NCI-H1092 treated with DMSO at 0.1 percent for 48 hours (cell line): ENCODE measurements at places on chromosomes 2 and 18.

- DNase-seq = no peak
Observed at GRCh38 chr2:208619993-208620392, 213.4 kb downstream of the PTH2R start.

GRCh38 chr2:203623096-203623495, 83.3 kb upstream of the CD28 start:
- DNase-seq = no peak

- no peak for DNase-seq
Observed at GRCh38 chr2:173654161-173654895, 299.7 kb downstream of the CDCA7 start.

- no peak for DNase-seq
Observed at GRCh38 chr2:71309-72035, 25.2 kb upstream of the FAM110C start.

- DNase-seq = no peak
Observed at GRCh38 chr2:205708231-205708631, 25.9 kb downstream of the NRP2 start.

- DNase-seq = no peak
Observed at GRCh38 chr2:169771021-169771420, 27.6 kb upstream of the SSB start.

DNA sequence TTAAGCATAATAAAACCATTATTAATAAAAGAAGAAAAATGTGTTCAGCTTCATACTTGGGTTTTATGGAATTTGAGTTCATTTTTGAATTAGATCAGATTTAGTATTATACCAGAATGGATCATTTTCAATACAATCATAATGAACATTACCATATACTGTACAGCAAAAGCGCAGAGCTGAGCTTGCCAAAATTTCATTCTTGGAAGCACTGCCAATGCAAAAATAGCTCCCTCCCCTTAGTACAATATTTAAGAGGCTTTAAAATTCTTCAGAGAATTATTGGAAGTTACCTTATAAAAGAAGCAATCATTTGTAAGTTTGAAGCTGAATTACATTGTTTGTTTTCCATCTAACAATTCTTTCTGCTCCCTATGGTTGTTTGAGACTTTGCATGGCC, 938.1 kb upstream of the SLC39A10 start:
- no peak for DNase-seq

GRCh38 chr2:195318440-195319111, 338.4 kb upstream of the SLC39A10 start:
- DNase-seq = peak; percentile 26

- no peak for DNase-seq
Observed at GRCh38 chr2:97704989-97705388, 8.4 kb upstream of the ZAP70 start.

GRCh38 chr2:73823916-73824523, 4.7 kb upstream of the STAMBP start:
- peak; percentile 46 for DNase-seq

DNA sequence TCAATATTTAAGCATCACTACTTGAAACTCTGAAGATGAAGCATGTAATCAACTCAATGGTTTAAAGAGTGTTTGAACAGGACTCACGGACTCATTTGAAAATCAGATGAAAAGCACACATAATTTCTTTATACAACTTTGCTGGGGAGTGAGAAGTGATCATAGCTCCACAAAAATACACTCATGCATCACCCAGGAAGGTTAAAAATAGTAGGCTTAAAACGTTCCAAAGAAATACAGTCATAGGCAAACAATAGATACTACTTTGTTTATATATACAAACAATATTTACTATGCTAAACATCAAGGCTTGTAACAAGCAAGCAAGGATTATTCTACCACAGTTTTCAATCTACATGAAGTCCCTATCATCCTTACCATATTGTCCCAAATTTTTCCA, 11.6 kb downstream of the HNRNPLL start:
- no peak for DNase-seq

- no peak for DNase-seq
Observed at GRCh38 chr2:206481056-206481455, 37.7 kb downstream of the ADAM23 start.

DNA sequence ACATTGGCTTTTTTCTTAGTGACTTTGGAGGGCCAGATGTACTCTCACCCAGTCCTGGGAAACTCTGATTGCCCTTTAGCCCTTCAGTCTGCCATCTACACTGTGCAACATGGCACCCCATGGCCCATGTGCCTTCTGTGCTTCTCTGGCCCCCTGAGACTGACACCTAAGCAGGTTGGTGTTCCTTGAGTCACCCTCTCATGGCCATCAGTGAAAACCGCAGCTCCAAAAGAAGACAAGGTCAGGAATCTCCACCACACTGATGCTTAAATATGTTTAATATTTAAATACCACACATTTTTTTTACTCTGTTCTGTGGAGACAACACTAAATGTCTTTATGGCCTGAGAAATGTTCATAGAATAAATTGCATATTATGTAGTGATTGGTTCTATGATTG, 23.9 kb downstream of the DCC start:
- no peak for DNase-seq

DNA sequence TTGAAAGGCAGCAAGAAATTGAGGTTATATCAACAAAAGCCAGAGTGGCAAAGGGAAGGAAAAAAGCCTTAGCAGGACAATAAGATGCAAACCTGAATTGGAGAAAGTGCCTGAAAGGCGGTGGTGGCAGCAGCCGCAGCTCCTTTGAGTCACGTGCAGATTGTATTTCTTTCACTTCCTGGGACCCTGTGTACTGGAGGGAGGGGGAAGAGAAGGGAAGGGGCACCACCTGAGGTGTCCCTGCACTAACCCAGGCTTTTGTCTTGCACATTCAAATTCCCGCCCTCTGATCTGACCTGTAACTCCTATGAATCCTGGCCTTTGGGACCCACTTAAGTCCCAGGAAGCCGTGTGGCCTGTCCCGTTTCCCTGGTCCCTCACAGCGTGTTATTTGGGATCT, 326.1 kb upstream of the SKOR2 start:
- no peak for DNase-seq

- peak; percentile 11 for DNase-seq
Observed at GRCh38 chr2:67845621-67846369, 217.0 kb downstream of the C1D start.

- no peak for DNase-seq
Observed at GRCh38 chr2:36562240-36562639, 35.7 kb downstream of the FEZ2 start.

DNA sequence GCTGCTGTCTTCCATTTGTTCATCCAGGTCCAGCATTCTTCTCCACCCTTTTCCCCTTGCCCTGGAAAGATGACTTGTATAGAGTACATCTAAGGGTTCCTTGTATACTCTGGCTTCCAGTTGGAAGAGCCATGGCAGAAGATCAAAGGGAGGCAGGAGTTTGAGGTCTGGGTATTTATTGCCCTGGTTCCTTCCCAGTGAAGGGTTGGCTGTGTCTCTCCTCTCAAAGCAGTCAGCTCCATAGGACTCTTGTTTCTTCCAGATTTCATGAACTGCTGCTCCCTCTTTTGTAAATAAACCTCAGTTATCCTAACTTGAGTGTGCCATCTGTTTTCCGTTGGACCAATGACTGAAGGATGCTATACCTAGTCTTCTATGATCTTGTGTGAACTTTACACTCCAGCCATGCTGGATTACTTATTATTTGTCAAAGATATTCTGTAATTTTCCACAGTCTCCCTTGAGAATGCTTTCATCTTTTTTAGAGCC, 6.4 kb downstream of the BBS5 start:
- DNase-seq = no peak

GRCh38 chr2:127672341-127673224, 2.7 kb downstream of the LIMS2 start:
- no peak for DNase-seq

DNA sequence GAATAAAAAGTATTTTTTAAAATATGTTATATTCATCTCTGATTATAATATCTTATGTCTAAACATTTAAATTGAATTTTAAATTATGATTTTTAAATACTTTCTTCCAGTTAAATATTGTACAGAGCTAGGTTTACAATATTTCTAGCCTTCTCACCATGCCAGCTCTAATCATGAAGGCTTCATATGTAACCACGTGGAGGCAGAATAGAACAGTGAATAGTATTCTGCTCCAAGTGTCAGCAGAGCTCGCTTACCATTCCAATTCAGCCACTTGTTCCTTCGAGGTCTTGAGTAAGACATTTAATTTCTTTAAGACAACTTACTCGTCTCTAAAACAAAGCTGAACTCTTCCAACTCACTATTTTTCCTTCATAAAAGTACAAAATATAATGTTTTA, 871.8 kb downstream of the SUCLG1 start:
- DNase-seq = peak; percentile 23

DNA sequence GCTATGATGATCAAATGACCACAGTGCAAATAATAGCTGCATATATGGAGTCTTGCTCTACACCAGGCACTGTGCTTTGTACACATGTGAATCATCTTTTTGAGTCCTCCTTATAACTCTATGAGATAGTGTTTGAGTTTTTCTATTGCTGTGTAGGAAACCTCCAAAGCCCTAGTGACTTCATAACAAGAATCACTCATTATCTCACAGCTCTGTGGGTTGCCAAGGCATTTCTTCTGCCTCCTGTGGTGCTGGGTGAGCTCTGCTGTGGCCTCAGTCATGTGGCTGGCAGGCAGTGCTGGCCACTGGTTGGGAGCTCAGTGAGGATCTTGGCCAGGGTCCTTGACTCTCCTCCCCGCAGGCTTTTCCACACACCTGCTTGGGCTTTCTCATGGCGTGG, 153.4 kb downstream of the CAPN13 start:
- no peak for DNase-seq

DNA sequence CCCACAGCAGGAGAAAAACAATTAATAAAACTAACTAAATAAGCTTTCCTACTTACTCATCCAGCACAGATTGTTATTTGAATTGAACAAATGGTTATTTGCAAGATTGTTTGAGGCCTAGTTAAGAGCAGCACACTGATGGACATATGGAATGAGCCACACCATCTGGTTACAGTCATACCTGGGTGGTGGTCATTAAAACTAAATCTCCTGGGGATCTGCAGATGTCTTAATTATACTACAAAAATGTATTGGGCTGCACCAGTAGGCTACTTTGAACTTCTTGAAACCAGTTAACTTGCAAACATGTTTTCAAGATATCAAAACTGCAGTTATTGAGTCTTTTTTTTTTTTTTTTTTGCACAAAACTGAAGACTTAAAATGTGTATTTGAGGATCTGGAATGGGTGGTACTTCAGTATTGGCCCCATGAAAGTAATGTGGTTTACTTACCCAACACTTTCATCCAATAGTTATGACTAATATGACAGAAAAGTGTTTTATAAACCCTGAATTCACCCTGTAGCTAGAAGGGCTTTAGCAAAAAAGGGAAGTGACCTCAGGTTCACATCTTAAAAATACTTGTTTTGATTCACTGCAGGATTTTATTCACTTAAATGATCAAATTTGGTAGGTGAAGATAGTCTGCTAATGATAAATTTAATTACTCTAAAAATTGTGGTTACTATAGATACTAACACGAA, 10.8 kb downstream of the AGFG1 start:
- no peak for DNase-seq
